ENCODE measurements at places on chromosomes 11 and 22. TPM values are rescaled to one million over a fixed set of nuclear protein-coding genes. Genes with fewer than 3 reads are reported as not detected.

Gene SLC7A4
- 5.8 TPM for polyA plus RNA-seq

Gene DLG2
- polyA plus RNA-seq: 12.0 TPM

Gene VSIG10L2
- polyA plus RNA-seq: not detected

Gene SPI1
- 3.4 TPM for polyA plus RNA-seq

Gene RASSF10
- polyA plus RNA-seq: 24.7 TPM

Gene OR52D1
- not detected for polyA plus RNA-seq

Gene TMEM191C
- polyA plus RNA-seq: 1.9 TPM

Gene KCTD14
- polyA plus RNA-seq: 4.8 TPM

Gene IRF7
- polyA plus RNA-seq: 4.6 TPM

Gene ZC3H12C
- 7.3 TPM for polyA plus RNA-seq

Gene PNPLA3
- polyA plus RNA-seq: 1.8 TPM

Gene JHY
- polyA plus RNA-seq: 10.0 TPM

Gene UPK3A
- 4.7 TPM for polyA plus RNA-seq

Gene GPR83
- 0.93 TPM for polyA plus RNA-seq

Gene OR8H1
- not detected for polyA plus RNA-seq

Gene MMP27
- not detected for polyA plus RNA-seq

Gene OR52E8
- not detected for polyA plus RNA-seq

Gene SULT4A1
- polyA plus RNA-seq: 2.5 TPM

Gene DEPDC7
- 9.1 TPM for polyA plus RNA-seq

Gene RPS19BP1
- 33.2 TPM for polyA plus RNA-seq

Gene KRTAP5-7
- polyA plus RNA-seq: not detected

Gene SMARCB1
- polyA plus RNA-seq: 205 TPM

Gene FAT3
- polyA plus RNA-seq: 16.8 TPM

Gene KRTAP5-2
- polyA plus RNA-seq: not detected

Gene SHISAL1
- polyA plus RNA-seq: 2.5 TPM

Gene DDTL
- polyA plus RNA-seq: 3.9 TPM

Gene TREH
- 0.64 TPM for polyA plus RNA-seq

Gene MS4A12
- polyA plus RNA-seq: not detected

Gene UBQLNL
- 1.2 TPM for polyA plus RNA-seq

Gene HEPN1
- polyA plus RNA-seq: not detected

Gene CDK2AP2
- polyA plus RNA-seq: 44.4 TPM
